ENCODE measurements at places on chromosomes 3 and 15. TPM values are rescaled to one million over a fixed set of nuclear protein-coding genes. Genes with fewer than 3 reads are reported as not detected.

DNA sequence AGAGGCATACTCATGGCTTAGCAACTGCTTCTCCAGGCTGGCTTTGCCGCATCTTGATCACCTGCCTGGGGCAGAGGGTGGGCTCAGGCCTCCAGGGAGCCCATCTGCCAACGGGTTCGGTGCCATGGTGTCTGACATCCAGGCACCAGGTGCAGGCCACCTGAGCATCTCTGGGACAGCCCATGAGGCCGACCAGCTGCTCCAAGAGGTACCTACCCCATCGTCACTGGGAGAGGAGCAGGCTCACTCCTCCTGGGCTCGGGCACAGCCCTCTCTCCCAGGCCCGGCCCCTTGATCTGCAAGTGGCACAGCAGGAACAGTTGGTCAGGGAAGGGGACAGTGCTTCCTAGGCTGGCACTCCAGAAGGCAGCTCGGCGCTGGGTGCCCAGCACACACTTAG, 21.9 kb downstream of the TPRA1 start:
- peaks cover 31% of the 10 kb centered on the region for H3K36me3 ChIP-seq
- H3K27ac ChIP-seq: no peak overlapping the region
- H3K27me3 ChIP-seq: no peaks in the 10 kb centered on the region
- H3K4me1 ChIP-seq: no peaks in the 10 kb centered on the region

DNA sequence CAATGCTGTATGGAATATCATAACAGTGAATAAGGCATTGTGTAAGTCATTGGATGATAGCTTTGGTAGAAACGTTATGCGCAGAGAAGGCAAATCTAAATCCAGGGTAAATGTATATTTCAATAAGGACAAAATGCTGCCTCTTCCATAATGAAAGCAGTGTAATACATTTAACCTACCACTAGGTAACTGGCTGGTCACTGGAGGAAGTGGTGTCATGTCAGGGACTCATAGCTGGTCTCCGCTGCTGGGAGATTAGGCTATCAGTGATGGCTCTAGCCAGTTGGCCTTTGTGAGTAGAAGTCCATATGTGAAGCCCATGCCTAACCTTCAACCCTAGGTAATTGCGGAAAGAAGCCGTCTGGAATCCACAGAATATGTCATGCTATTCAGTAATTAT, 140.9 kb downstream of the NLGN1 start:
- DNase-seq: no peak
- no peaks in the 10 kb centered on the region for H3K36me3 ChIP-seq
- no peak overlapping the region for H3K4me3 ChIP-seq
- no peaks in the 10 kb centered on the region for H3K4me1 ChIP-seq

DNA sequence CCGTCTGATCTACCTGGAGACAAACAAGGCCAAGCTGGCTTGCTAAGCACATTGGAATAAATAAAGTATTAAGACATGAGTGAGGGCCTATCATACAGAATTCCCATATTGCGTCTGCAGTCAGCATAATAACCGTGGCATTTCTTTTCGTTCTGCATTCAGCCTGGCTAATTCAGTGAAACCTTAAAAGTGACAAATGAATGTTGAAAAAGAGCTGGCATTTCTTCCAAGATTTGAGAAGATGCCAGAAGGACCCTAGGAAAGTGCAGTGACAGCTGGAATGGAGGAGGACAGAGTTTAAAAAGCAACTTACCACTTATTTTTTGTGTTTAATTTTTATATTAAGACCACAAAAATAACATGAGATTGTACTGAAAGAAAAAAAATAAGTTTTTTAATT, 67.1 kb downstream of the SUCLG2 start:
- no peak overlapping the region for H3K4me3 ChIP-seq
- no peaks in the 10 kb centered on the region for H3K36me3 ChIP-seq
- H3K4me1 ChIP-seq: no peaks in the 10 kb centered on the region
- no peak overlapping the region for H3K27ac ChIP-seq

- H3K36me3 ChIP-seq: no peaks in the 10 kb centered on the region
- H3K4me1 ChIP-seq: no peaks in the 10 kb centered on the region
- DNase-seq: no peak
- H3K4me3 ChIP-seq: no peak overlapping the region
- H3K27me3 ChIP-seq: no peaks in the 10 kb centered on the region
- no peak overlapping the region for H3K27ac ChIP-seq
Measured at GRCh38 chr3:122671553-122671952, 9.1 kb upstream of the PARP14 start.

Gene SLC2A2
- not detected for total RNA-seq

Gene GFM1
- 38.7 TPM for total RNA-seq
